CD4-positive, alpha-beta T cell treated with Interleukin-17A for 4 hours (primary cell): ENCODE measurements at places on chromosomes 2 and 18.

- DNase-seq = no peak
Measured at GRCh38 chr18:58552057-58552461, 76.8 kb downstream of the ALPK2 start.

DNA sequence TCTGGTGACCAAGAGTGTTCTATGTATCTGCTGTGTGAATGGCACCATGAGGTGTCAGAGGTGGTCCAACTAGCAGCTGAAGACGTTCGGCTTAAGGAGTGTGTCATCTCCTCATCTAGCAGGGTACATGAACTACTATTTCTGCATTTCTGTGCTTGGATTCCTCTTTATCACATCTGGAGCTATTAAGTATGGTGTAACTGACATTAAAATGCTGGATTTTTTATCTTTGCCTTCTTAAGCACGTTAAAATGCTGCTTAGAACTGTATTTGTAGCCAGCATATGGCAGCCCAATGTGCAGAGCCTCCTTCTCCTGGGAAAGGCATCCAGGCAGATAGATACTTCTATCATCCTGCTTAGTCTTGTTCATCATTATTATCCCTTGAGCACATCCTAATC, 409.3 kb upstream of the MMADHC start:
- no peak for DNase-seq

DNA sequence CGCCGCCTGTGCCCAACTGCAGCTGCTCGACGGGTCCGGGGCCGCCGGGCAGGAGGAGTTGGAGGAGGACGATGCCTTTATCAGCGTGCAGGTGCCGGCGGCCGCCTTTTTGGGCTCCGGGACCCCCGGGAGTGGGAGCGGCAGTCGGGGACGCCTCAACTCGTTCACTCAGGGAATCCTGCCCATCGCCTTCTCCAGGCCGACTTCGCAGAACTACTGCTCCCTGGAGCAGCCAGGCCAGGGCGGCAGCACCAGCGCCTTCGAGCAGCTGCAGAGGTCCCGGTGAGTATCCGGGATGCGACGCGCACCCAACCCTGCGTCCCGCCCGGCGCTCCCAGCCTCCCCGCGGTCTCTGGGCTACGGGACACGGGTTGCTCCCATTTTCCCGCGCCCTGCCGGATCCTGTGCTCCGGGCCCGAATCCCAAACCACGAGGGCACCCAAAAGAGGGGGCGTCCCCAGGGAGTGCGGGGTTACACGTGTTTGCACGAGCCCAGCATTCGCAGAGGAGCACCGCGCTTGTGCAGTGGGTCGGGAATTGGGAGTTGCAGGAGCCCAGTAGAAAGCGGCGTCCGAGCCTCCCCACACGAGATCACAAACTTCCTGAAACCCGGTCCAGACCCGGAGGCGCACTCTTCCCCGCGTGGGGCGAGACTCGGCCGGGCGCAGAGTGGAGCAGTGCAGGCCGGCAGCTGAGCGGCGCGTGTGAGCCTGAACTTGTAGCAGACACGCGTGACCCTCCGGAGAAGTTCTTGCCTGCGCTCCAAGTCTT, 1.2 kb downstream of the CABLES1 start:
- DNase-seq = peak; percentile 22

- no peak for DNase-seq
Measured at GRCh38 chr2:211812587-211812986, 726.0 kb downstream of the ERBB4 start.

- DNase-seq = no peak
Measured at GRCh38 chr2:239199041-239199768, 201.6 kb downstream of the HDAC4 start.

DNA sequence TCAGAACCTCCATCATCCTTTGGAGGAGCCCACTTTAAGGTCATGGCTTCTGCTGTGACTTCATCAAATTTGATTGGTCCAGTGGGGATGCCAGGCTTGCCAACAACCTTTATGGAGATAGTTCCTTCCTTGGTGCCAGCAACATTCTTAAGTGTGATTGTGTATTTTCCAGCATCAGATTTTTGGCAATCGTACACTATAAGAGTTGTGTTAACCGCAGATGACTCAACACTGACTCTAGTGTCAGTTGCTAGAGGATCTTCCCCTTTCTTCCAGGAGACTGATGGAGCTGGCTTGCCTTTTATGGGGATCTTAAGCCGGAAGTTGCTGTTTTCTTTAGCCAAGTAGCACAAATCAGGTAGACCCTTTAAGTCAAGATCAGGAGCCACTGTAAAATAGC, 98.7 kb downstream of the PLEKHA3 start:
- no peak for DNase-seq

DNA sequence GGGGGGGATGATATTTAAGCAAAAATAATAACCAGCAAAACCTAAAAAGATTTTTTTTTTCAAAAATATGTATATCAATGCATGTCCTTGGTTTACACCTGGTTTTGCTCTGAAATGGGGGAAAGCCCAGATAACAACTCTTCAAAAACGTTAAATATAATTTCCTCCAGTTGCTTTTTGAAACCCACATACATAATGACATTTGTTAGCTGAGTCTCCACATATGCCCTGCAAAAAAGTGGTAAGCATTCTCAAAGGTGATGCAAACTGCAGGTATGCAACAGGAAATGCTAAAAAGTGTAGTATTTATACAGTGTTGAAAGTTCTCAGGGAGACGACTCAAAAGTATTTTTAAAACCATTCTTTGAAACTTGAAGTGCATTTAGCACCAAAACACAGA, 258.6 kb downstream of the ZEB2 start:
- no peak for DNase-seq

DNA sequence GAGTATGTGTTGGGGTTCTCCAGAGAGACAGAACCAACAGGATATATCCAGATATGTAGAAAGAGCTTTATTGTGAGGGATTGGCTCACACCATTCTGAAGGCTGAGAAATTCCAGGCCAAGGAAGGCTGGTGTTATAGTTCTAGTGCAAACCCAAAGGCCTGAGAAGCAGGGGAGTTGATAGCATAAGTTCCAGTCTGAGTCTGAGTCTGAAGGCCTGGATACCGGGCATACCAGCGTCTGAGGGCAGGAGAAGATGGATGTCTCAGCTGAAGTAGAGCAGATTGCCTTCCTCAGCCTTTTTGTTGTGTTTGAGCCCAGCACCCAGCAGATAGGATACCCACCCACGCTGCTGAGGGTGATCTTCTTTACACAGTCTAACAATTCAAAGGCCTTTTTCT, 211.7 kb upstream of the RASGRP3 start:
- DNase-seq = no peak

DNA sequence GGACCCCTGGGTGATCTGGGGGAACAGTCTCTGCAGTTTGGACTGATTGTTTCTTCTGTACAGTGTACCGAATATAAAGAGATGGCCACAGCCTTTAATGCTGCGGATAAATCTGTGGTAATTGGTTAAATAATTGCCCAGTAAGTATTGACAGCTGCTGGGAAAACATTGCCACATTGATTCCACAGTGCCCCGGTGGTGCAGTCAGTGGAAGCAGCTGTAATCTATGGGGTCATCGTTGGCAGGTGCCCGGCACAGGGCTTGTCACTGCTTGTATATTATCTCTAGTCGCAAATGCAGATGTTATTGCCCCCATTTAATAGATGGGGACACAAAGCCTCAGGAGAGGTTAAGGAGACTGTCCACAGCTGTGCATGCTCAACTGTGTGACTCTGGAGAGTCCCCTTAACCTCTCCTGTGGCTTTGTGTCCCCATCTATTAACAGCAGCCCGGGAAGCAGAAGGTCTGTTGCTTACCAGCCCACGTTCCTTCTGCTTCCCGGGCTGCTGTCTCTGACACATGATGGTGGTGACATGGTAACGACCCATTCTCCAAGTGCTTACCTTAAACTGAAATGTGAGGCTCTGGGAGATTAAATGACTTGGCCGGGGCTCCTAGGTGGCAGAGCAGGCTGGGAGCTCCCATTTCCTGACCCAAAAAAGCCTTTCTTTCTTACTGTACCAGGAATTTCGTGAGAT, 76.9 kb downstream of the NCK2 start:
- DNase-seq = no peak

- no peak for DNase-seq
Measured at GRCh38 chr18:55079481-55080355, 120.5 kb upstream of the CCDC68 start.

DNA sequence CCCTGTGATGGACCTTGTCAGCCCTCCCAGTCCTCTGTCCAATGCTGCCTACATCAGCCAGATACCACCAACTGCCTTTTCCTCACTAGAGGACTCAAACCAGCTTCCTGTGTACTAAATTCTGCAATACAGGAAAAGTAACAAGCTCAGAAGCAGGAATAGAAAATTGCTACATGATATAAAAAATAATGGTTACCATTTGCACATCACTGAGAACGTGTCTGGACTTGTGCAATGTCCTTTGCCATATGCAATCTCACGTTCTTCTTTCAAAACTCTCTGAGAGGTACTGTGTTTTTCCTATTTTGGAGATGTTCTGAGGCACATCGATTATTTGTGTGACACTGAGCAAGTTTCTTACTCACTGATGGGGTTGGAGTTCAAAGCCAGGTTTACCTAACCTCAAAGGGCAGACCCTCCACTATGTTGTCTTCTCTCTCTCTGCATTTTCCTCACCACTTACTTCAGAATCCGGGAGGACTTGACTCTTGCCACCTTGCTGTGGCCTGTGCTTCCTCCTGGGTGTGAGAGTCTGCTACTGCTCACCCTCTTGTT, 12.1 kb downstream of the UPP2 start:
- DNase-seq = no peak

GRCh38 chr2:153091344-153091743, 372.9 kb downstream of the ARL6IP6 start:
- DNase-seq = no peak

GRCh38 chr18:41170346-41170745, 784.7 kb upstream of the PIK3C3 start:
- DNase-seq = no peak

- DNase-seq = no peak
Measured at GRCh38 chr2:208182835-208183234, 7.0 kb downstream of the C2orf80 start.

GRCh38 chr2:47014564-47015051, 99.0 kb upstream of the MCFD2 start:
- no peak for DNase-seq

- DNase-seq = no peak
Measured at GRCh38 chr2:190990132-190990531, 23.8 kb downstream of the STAT1 start.

- DNase-seq = no peak
Measured at GRCh38 chr18:27378431-27379095, 193.5 kb upstream of the CHST9 start.

DNA sequence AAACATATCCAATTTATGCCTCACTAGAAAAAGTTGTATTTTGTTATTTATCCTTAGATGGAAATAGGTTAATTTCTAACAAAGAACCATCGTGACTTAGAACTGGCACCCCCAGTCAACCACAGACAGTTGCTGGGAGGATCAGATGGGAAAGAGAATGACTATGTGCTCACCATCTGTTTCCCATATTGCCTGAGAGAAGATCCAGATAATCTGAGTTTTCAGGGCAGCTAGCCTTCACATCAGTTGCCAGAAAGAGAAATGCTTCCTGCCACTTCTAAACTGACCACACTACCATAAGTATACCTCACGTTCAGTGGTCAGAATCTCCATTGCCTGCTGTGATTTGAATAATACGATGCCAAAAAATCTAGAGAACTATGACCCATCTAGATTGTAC, 28.4 kb upstream of the NEB start:
- no peak for DNase-seq

- DNase-seq = no peak
Measured at GRCh38 chr18:59690996-59691395, 6.2 kb downstream of the CCBE1 start.

DNA sequence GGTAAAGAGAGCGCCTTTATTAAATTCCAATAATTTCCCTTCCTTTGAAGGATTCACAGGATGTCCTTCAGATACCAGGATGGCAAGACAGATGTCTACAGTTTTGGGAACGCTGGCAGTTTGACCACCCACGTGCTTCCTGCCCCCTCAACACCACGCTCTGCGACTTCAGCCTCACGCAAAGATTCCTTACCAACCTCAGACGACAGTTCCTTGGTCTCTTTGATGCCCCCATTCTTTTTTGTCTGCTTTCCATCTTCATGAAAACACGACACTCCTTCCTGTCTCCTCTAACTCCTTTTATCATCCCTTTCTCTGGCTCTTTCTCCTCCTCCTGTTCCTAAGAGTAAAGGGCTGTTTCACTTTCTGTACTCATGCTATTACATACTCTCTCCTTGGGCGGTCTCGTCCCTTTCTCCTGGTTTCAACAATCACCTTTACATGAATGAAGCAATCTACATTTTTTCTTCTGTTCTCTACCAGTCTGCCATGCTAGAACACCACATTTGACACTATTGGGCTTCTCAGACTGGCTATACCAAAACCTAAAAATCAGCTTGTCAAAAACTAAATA, 189.9 kb upstream of the PGAP1 start:
- no peak for DNase-seq

DNA sequence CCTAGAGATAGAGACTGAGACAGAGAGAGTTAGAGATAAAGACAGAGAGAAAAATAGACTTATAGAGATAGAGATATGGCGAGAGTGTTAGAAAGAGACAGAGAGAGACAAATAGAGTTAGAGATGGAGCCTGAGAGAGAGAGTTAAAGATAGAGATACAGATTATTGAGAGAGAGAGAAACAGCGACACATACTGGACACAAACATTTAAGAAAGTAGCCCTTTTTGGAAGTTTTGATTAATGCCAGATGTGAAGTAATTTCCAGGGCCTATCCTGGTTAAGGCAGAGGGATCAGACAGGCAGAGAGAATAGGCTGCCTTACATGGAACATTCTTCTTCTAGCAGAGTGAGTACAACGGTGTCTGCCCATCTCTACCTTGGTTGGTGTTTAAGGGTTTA, 311.6 kb upstream of the CDH7 start:
- DNase-seq = no peak

- DNase-seq = no peak
Measured at GRCh38 chr2:71679491-71679890, 226.1 kb downstream of the DYSF start.

DNA sequence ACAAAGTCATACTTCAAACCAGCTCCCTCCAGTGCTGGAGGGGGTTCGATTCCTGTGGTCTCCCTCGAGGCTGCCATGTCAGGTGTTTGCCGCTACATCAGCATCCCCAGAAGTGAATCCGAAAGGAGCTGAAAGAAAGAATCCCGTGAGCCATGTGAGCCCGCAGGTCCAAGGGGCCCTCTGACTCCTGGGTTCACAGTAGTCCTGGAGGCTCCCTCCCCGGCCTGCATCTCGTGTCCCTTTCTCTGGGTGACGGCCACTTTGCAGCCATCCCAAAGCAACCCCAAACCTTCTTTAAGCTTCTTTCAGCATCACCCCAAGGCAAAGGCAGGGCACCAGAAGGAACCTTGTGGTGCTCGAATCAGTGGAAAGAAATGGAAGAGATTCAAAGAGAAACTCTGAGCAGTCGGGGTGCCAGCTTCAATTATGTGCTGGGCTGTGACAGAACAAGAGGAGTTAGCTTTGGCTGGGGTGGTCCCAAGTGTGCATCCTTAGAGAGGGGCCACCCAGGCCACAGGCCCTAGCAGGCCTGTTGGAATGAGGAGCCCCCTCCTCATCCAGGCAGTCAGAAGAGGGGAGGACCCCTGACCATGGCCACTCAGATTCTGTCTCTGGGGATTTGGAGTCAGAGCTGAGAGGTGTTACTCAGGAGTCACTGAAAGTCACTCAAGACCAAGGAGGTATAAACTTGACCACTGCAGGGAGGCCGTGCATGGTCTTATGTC, 59.7 kb downstream of the CIB4 start:
- no peak for DNase-seq
